ENCODE measurements at places on chromosomes 7 and 10.
A peak's percentile ranks its signal among the peaks of the same experiment; 100 is the strongest.

DNA sequence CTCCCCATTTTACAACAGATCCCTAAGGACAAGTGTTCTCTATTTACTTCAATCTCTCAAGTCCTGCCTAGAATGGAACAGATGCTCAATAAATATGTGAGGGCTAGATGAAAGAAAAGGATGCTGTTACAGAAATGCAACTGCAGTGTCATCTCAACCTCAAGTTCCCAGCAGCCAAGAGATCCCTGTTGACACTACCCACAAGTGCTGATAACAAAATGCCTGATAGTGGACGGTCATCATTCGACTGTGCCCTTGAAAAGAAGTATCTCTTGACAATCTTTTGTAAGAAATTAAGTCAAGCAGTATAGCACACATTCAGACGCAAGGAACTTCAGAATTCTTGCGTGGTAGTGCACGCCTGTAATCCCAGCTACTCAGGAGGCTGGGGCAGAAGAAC lies 133.2 kb downstream of the PARD3 start:
- DNase-seq, result no peak

GRCh38 chr10:125160856-125161706 lies 718 bp upstream of the CTBP2 start:
- DNase-seq, result peak; percentile 71

GRCh38 chr7:20778063-20778721 lies 8.5 kb downstream of the SP8 start:
- DNase-seq, result peak; percentile 47

GRCh38 chr10:3477683-3478082 lies 305.1 kb upstream of the PITRM1 start:
- no peak for DNase-seq

DNA sequence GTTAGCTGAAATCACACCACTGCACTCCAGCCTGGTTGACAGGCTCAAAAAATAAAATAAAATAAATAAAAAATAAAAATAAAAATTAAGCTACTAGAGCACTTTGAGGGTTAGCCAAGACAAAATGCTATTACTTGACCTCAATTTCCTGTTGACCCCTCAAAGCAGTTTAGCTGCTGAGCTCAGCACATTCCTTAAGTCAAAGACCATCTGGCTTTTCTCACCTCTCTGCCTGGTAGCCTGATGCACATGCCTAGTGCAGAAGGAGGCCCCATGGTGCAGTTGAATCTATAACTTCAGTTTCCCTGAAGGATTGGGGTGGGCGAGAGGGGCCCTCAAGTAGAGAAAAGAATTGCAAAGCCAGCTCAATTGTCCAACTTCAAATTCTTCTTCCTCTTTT lies 211.1 kb upstream of the GALNT17 start:
- DNase-seq, result no peak

DNA sequence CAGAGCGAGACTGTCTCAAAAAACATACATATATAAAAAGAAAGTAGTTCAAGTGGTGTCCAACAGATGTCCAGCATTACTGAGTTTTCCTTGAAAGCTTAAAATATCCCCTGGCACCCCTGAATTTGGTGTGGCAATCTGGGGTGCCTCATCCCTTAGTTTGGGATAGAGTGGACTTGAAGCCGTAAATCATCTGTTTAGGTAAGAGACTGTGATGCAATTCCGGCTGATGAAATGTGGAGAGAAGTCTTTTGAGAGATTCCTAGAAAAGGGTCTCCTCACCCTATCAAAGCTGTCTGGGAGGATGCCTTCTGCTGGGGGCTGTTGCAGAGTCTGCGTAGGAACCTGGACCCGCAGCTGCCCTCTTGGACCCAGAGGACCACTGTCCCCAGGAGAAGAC lies 408.0 kb downstream of the RPS24 start:
- no peak for DNase-seq

- DNase-seq, result no peak
Observed at GRCh38 chr7:141362580-141363435, 188.4 kb upstream of the AGK start.

GRCh38 chr10:96509017-96509641 lies 4.6 kb downstream of the TLL2 start:
- DNase-seq, result no peak

DNA sequence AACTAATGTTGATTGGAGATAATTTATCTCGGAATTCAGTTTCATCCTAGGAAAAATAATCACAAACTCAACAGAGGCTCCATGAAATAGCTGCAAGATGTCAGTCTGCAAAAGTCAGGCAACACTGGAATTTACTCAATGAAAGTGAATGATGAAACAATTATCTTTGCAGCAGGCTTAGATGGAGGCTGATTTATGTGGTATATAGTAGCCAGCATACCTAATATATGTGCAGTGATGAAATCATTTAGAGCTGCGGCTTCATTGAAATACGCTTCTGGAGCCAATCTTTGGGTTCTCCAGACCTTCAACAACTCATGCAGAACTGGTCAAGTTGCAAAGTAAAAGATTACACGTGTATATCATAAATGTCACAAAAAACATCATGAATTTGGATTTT lies 113.3 kb downstream of the ITGA8 start:
- DNase-seq, result no peak

DNA sequence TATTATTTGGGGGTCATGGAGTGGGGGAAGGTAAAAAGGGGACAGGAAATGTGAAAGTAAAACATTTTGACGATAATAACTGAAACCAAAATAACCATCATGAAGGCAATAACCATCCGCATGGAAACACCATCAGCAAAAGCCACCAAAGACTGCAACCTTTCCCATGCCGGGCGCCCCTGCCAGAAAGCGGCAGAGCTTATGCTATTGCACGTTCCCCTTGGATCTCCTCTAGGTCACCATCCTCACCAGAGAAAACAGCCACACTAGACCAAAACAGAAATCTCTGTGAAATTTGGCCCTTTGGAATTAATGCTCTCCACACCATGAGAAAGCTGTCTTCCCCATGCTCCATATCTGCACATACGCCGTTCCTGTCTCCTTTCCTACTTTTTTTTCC lies 31.1 kb downstream of the DRGX start:
- DNase-seq, result no peak

DNA sequence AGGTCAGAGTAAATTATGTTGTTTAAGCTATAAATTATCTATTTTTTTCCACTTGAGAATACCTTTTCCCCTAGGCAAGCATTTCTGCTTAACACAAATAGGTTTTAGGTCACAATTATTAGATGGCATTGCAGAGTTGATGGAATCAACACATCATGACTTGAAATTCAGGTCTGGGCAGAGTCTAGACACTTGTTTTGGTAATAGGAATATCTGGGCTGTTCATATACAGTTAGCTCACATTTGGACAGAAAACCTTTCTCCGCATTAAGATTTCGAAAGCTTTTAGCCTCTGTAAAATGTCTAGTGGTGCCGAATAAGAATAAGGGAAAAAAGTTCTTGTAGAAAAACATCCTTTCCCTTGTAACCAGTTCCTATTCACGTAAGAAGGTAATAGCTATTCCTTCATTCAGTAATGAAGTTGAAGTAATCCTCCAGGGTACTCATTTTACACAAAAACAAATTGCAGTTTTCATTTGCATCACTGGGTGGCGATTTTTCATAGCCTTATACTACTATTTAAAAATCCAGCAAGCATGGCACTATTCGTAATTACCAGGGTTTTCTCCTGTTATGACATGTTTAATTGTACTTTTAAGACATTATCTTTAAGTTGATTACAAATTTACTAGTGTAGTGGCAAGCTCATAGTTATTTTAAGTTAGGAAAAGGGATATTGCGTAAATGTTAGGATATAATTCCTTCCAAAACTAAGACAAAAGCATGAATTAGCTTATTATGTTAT lies 37.0 kb downstream of the RPA3 start:
- DNase-seq, result peak; percentile 82

DNA sequence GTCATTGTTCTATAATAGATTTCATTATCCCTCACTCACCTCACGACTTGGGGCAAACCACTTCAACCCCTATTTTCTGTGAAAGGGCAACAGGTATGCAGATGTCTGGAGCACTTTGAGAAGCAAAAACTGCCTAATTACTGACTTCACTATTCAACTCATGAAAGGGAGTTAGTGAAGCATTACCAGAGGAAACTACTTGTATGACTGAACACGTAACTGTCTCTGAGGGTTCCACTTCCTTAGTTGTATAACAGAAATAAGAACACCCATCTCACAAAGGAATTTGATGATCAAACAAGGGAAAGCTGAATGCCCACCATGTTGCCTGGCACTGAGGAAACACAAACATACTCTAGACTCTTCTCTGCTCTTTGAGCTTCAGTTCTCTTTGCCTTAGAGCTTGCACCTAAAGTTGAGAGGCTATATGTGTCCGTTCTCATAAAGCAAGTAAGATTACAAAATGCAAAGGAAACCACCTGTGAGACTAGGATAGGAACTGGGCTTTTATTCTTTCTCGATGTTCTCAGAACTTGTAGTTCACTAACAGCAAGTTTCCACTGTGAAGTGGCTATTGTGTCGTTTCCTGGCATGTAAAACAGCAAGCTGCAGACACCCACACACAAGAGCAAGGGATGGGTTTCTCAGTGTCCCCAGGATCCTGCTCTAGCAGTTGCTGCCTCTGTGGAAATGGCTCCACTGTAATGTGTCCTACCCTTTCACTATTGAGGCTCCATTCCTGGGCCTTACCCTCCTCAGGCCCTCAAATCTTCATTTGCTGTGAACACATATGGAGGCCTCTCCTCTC lies 2.6 kb downstream of the TMEM243 start:
- DNase-seq, result peak; percentile 31

DNA sequence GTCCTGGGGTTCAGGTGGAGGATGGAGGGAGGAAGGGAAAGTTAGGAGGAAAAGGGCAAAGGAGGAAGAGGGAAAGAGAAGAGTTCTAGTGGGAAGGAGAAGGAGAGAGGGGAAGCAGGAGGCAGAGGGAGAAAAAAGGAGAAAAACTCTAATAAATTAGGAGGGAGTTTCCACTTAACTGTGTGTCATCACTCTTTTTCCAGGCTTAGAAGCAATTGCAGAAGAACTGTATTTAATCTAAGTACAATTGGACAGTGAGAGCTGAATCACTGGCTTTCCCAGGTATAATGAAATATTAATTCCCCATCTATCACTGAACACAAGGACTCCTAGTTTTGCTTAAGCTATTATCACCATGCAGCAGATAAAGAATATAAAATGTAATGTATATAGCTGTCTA lies 76.8 kb downstream of the CREB3L2 start:
- no peak for DNase-seq

DNA sequence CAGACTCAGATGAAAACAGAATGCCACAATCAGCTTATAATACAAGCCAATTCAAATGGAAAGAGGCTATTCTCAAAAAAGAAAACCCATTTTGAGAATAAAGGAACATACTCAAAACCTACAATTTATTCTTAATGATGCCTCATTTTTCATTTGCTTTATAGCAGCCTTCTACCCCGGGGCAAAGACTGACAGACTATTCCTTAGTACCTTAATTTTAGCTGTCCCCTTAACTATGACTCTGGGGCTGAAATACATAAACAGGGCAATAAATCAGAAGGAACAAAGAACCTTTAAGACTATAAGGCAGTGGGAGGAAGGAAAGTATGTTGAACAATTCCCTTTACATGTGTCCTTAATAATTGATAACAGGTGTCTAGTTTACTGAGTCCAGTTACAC lies 76.8 kb downstream of the TMEM106B start:
- DNase-seq, result no peak

- DNase-seq, result peak; percentile 78
Observed at GRCh38 chr7:88218836-88219605, 817 bp downstream of the SRI start.

- DNase-seq, result no peak
Observed at GRCh38 chr10:43124094-43124521, 14.1 kb upstream of the CSGALNACT2 start.

GRCh38 chr10:32940321-32941301 lies 17.4 kb downstream of the ITGB1 start:
- DNase-seq, result no peak

- no peak for DNase-seq
Observed at GRCh38 chr10:112961609-112962008, 11.6 kb downstream of the TCF7L2 start.

DNA sequence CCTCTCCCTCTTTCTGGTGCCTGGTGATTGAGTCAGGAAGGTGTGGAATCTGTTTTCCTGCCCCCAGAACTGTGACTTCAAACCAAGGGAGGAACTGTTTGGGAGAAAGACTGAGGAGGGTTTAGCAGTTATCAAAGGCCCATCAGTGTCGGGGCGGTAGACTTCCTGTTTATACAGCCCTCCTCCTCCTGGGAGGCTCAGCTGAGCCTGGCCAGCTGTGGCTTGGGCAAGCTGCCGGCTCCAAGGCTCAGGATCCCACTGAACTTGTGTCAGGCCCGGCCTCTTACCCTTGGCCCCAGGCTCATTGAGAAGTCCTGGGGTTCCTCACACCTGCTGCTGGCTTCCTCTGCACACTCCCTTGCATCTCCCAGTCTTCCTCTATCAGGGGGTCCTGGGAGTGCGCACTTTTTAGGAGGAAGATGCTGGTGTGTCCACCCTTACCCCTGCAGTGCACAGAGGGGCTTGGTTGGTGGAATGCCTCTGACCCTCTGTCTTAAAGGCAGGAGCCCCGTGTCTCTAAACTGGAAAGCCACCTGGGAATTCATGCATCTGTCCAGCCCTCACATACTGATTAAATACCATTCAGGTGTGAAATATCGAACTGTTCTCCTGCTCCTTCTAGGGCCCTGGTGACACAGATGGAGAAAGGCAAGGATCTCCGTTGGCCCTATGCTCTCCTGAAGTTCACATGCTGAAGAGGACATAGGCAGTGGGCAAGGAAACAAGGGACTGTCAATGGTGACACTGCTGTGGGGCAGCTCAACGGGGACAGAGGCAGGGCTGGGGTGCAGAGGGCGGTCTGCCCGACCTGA lies 32.4 kb downstream of the CXCL12 start:
- no peak for DNase-seq

- DNase-seq, result no peak
Observed at GRCh38 chr10:43678654-43679053, 30.0 kb upstream of the ZNF32 start.

DNA sequence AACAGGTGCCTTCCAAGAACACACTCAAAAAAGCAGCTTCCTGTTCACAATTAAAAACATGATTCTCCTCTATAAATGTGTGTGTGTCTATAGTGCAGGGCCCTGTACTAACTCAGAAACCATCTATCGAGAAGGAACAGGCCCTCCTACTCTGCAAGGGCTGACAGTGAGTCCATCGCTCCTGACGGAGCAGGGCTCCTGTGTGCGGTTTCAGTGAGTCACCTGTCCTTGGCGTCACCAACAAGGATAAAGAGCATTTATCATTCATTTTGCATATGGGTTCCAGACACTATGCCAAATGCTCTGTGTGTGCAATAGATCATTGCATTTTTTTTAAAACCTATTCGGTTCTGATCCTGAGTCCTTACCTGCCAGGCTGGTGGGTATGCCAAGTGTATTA lies 63.7 kb downstream of the TACC2 start:
- no peak for DNase-seq

DNA sequence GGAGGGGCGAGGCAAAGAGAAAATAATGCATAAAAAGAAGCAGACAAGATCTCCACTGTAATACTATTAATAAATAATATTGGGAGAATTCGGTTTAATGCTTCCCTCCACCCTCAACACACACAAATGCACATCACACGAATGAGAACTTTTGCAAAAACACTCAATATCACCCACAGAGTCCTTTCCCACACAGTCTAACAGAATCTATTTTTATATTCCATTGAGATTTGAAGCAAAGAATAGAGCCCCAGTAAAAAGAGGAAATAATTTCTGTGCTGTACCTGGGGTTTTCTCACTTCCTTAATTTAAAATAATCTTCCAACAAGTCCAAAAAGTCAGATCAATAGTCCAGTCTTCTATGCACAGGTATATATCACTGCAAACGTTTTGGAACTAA lies 17.0 kb downstream of the PIK3AP1 start:
- DNase-seq, result no peak

All from Ammon's horn (tissue), 1 donor.